Calu3 (cell line): ENCODE measurements at places on chromosomes 7 and 10.

- no peak for DNase-seq
Measured at GRCh38 chr7:40742270-40742669, 607.5 kb downstream of the SUGCT start.

DNA sequence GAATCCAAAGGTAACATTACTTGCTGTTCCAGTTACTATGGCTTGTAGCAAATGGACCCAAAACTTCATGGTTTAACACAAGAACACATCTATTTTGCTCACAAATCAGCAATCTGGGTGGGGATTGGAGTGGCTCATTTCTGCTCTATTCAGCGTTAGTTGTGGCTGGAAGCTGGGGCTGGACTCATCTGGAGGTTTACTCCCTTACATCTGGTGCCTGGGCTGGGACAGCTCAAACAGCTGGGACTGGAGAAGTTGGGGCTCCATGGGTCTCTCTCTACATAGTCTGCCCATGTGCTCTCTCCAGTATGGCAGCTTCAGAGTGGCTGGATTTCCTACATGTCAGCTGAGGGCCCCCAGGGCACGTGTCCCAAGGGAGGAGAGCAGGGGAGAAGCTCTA lies 33.7 kb upstream of the NAMPT start:
- no peak for DNase-seq

DNA sequence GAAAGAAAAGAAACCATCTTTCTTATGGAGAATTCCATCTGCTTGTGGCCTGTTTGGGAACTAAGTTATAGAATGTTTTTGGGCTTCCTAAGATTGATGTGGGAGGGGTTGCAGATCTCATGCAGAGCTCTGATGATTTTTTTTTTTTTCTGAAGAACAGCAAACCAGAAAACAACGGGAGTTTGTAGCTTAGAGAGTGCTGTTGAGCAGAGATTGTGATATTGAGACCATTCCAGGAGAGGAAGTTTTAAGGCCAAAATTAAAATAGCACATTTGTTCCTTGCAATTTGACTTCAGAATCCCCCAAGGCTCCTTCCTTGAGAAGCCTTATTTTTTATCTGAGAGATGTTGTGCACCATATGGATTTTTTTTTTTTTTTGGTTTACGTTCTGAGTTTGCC lies 159.5 kb upstream of the NRP1 start:
- DNase-seq = no peak

DNA sequence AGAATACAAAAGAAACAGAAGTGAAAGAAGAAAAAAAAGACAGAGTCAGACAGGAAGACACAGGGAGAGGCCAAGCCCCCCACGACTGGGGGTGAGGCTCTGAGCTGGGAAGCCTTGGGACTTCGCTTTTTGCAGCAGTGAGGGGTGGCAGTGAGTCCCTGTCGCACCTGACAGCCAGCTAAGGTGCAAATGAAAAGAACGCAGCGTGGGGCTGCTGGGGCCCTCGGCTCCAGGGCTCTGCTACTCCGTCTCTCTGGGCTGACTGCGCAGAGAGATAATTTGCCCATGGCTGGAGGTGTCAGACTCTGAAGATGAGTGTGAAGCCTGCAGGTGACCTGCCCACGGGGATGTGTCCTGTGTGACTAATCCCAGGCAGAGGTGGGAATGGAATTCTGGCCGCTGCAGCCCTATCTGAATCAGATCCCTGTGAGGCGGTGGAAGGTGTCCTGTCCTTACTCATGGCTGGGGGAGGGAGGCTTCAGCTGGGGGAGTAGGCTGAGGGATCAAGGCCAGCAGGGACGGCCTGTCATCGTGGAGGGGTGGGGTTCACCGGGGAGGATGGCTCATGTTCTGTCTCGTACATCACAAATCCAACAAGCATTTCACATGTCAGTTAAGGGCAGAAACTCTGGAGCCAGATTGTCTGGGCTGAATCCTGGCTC lies 96.4 kb downstream of the SLIT1 start:
- DNase-seq = no peak
